Right atrium auricular region (tissue), 2 donors: ENCODE measurements at places on chromosomes 3 and 15. TPM values are rescaled to one million over a fixed set of nuclear protein-coding genes. Genes with fewer than 3 reads are reported as not detected.

Gene AADACL2
- not detected for total RNA-seq

Gene GOLGA6D
- total RNA-seq: not detected

- no peak for DNase-seq
Observed at GRCh38 chr3:152885076-152885475, 50.1 kb downstream of the P2RY1 start.

GRCh38 chr3:52443268-52443610 lies 1.7 kb downstream of the SEMA3G start:
- DNase-seq: no peak

GRCh38 chr15:68426116-68426515 lies 5.8 kb downstream of the ITGA11 start:
- no peak for DNase-seq

DNA sequence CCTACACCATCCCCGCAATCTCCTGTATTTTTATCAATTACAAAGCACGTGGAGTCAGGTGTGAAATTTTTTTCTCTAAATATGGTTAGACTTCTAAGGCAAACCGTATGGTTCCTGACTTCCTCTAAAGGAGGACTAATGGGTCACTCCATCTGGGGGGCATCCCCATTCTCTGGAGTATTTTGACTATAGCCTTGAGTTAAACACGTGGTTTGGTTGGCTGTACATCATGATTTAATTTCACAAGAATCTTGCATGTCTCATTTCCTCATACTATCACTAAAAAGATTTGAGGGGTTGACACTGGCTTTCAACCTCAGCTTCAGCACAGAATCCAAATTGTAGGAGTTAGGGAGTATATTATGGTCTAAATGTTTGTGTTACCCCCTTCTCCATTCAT lies 25.3 kb upstream of the ZNF770 start:
- DNase-seq: no peak

DNA sequence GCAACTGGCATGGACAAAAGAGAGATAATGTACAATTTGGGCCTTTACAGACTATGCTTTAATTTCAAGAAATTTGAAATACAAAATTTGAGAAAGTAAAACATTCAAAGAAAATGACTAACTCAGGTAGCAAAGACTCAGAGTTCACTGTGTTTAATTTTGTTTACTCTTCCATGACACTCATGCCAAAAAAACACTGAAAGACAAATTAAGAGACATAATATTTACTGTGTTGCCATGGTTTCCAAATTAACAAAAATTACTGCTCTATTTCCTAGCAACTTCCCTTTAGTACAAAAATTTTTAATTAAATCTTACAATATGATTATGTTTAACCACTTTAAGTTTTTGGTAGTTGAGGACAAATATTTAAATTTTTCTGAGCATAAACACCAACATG lies 29.6 kb downstream of the LRRFIP2 start:
- no peak for DNase-seq

DNA sequence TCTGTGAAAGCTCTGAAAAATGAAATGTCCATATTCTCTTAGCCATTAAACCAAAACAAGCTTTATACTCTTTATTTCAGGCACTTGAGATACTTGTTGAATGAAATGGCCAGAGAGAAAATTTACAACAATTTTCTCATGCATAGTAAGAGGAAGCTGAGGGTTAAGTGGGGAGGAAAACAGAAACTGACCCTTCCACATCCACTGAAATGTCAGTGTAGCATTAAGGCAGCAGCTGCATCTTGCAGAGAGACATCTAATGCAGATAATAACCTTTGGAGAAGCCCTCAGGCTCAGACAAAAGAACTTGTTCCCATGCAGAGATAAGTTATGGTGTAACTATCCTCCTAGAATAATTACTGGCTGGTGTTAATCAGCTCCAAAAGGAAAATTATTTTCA lies 34.0 kb downstream of the ZDHHC23 start:
- no peak for DNase-seq

GRCh38 chr3:186694288-186695032 lies 22.7 kb upstream of the KNG1 start:
- no peak for DNase-seq
